CD4-positive, alpha-beta T cell treated with Interleukin-1 beta for 1 hour (primary cell): ENCODE measurements at places on chromosomes 7 and 10.

DNA sequence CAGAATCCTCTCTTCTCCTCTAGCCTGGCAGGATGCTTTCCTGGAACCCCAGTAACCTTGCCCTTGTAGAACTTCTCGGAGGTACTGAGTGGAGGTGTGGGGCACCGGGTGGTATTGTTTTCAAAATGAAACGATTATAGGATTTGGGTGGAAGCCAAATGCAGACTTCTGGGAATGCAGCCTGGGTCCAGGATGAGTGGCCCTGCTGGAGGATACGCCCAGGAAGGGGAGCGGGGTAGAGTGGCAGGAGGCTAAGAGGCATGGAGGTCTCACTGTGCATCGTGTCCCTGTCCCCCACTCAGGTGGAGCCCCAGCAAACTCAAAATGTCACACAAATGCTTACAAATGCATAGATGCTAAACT is 109.1 kb upstream of the PPIF start:
- no peak for DNase-seq

DNA sequence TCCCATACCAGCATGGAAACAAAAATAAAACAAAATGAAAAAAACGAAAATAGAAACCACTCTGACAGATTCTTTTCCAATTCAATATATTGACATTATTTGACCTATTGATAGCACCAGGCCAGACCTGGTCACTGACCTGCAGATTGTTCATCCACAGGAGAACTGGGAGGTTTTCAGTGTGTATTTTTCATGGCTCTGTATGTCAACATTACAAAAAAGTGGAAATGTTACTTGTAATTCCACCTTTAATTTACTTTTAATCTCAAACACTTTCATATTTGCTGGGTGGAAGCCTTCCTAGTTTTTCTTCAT is 2.9 kb downstream of the HKDC1 start:
- DNase-seq = no peak

DNA sequence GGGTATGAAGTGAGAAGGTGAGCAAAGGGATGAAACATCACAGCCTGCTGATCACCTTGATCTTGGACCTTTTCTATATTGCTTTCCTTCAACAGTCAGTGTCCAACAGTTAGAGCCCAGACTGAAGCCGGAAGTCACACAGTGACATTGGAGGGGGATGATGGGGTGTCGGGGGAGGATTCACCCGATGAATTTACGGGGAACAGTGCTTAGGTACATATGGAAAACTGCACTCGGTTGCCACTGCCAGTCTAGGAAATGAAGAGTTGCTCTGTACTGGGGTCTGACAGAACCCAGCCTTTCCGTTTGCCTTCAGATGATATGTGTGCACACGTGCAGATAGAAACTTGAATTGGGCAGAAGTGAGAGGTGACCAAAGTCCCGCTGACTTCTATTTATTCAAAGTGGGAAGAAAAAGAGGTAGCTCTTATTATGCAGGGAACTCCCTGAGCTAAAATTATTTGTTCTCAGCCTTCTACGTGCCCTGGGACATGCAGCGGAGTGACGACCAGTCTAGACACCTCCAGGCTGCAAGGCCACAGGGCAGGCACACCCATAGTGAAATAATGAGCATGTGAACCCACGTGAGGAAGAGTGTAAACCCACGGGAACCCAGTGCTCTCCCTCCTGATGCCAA is 107.2 kb upstream of the INHBA start:
- peak; percentile 49 for DNase-seq

GRCh38 chr7:7805511-7806153 is 87.2 kb upstream of the RPA3 start:
- no peak for DNase-seq

GRCh38 chr10:484441-484924 is 205.0 kb downstream of the DIP2C start:
- DNase-seq = peak; percentile 30

DNA sequence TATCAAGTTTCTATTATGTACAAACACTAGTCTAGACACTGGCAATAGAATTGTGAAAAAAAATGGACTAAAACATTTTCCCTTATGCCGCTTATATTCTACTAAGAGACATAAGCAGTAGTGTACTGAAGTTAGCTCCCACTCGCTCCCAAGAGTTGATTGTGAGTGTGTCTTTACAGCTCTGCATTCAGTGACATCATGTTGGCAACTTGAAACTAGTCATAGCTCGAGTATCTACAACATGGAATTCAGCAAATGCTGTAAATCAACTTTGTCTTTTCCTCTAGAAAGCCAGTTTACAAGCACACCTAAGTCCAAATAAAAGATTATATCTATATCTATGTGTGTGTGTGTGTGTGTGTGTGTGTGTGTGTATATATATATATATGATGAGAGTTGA is 58.8 kb upstream of the MAGI2 start:
- DNase-seq = no peak
